ENCODE measurements at places on chromosomes 5 and 9. TPM values are rescaled to one million over a fixed set of nuclear protein-coding genes. Genes with fewer than 3 reads are reported as not detected.

DNA sequence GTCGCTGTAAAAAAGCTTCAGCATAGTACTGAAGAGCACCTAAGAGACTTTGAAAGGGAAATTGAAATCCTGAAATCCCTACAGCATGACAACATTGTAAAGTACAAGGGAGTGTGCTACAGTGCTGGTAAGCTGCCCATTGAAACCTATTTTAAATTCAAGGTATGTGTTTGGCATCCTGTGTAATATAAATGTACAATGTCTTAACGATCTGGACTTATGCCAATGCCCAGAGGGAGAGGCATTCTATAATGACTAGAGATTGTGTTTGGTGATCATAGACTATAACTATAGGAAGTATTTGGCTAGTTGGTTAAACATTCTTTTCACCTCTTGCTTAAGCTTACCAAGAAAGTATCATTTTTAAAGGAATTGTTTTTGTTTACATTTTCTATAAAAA is 95.7 kb downstream of the INSL6 start:
- DNase-seq: no peak

SNCAIP gene
- 13.9 TPM for total RNA-seq

TAF11L10 gene
- not detected for total RNA-seq

PAXX gene
- total RNA-seq: 35.7 TPM

DNA sequence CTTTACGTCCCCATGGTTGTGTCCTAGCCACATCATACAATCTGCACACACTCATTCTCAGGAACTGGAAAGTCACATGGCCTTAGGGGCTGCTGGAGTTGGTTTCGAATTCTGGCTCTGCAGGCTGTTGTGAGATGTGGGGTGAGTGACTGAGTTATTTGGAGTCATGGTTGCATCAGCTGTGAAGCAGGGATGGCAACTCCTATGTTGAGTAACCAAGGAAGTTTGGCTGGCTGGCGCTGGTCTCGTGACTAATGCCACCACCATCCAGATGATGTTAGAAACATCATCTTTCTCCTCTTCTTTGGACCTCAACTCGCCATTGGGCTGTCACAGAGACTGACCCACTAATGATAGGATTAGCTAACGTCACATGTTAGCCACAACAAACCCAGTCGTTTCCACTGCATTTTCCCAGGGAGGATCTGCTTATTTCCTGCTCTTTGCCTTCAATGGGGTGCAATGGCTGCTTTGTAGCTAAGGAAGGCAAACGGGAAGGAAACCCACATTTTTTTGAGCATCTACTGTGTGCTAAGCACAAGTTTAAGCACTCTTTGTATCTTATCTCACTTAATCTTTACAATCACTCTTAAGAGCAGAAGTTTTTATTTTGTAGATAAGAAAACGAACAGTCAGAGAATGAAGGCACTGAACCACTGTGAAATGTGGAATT is 78.1 kb upstream of the UBTD2 start:
- DNase-seq: peak; percentile 54

SPINK6 gene
- total RNA-seq: not detected

DNA sequence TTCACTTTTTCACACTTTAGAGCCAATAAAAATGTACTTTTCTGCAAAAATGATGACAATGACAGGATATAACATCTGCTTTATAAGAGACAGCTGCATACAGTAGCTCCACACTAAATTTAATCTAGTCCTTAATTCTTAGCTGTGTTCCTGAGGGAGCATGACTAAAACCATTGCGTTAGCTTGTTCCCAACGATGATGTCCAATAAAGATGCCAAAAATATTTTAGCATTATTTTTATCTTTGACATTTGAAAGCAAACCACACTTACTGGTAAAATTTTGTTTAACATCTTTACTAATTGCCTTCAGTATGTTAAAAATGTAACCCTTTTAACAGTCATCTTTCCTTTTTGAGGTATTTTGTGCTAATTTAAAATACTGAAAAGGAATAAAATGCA is 382.7 kb downstream of the CHSY3 start:
- DNase-seq: no peak

UBTD2 gene
- total RNA-seq: 14.8 TPM

GRCh38 chr5:149936044-149936699 is 8.4 kb downstream of the PDE6A start:
- no peak for DNase-seq

GRCh38 chr9:91856419-91856818 is 93.6 kb downstream of the ROR2 start:
- DNase-seq: no peak

PCDHB6 gene
- 0.48 TPM for total RNA-seq

- no peak for DNase-seq
These were observed 201.6 kb downstream of the SEMA6A start for GRCh38 chr5:116372931-116373597.

GADD45G gene
- 5.1 TPM for total RNA-seq

DMRT3 gene
- not detected for total RNA-seq

PCDHGA2 gene
- 2.6 TPM for total RNA-seq

C5orf58 gene
- not detected for total RNA-seq

- no peak for DNase-seq
These were observed 166.3 kb downstream of the C5orf15 start for GRCh38 chr5:133801955-133802751.

SLC30A5 gene
- 41.4 TPM for total RNA-seq

DOCK8 gene
- total RNA-seq: 28.8 TPM

PCDHA1 gene
- total RNA-seq: not detected

- no peak for DNase-seq
These were observed 142.9 kb downstream of the COX7C start for GRCh38 chr5:86760661-86761060.

DNA sequence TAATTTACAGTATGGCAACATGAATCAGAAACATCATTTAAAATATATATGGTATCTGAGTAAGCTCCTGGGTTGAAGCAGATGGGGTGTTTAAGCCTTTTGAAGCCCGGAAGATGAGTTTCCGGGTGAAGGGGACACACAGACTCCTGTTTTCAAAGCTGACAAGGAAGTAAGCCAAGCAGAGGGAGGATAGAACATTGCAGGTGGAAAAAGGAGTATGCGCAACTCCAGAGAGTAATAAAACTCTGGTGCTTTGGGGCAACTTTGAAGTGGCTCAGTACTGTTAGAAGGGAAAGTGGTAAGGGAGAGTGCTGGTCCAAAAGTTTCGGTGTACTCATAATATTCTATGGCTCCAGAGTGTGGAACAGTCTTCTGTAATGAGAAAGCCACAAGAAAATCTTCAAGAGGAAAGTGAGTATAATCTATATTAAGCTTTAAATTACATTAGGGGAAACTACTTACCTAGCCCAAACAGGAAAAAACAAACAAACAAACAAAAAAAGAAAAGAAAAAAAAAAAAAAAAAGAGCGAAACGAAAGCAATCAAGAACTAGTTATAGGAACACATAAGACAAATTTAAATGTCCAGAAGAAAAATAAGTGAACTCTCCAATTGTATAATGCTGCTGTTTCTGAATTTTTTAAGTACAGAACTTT is 2.3 kb upstream of the ST8SIA4 start:
- DNase-seq: no peak

TXNDC15 gene
- total RNA-seq: 69.9 TPM

DNA sequence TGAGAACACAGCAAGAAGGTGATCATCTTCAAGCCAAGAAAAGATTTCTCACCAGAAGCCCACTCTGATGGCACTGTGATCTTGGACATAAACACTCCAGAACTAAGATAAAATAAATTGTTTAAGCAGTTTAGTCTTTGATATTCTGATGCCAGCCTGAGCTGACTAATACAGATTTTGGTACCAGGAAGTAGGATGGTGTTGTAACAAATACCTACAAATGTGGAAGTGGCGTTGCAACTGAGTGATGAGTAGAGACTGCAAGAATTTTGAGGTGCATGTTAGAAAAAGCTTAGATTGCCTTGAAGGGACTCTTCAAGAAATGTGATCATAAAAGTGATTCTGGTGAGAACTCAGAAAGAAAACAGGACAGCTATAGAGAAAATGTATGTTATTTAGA is 592.4 kb upstream of the DAB2 start:
- DNase-seq: no peak

- DNase-seq: no peak
These were observed 280.8 kb upstream of the RASA1 start for GRCh38 chr5:86986837-86987236.

- DNase-seq: no peak
These were observed 98.6 kb downstream of the SLC1A3 start for GRCh38 chr5:36705055-36705454.

GRCh38 chr5:9930156-9930555 is 300.0 kb upstream of the TAS2R1 start:
- no peak for DNase-seq

- no peak for DNase-seq
These were observed 5.6 kb downstream of the HRH2 start for GRCh38 chr5:175663186-175664184.

- DNase-seq: no peak
These were observed 273.2 kb upstream of the PAPPA start for GRCh38 chr9:115880221-115880885.

- DNase-seq: no peak
These were observed 2.1 kb downstream of the S1PR3 start for GRCh38 chr9:88993327-88993726.

- DNase-seq: no peak
These were observed 14.9 kb upstream of the SCAMP1 start for GRCh38 chr5:78345485-78345884.

DNA sequence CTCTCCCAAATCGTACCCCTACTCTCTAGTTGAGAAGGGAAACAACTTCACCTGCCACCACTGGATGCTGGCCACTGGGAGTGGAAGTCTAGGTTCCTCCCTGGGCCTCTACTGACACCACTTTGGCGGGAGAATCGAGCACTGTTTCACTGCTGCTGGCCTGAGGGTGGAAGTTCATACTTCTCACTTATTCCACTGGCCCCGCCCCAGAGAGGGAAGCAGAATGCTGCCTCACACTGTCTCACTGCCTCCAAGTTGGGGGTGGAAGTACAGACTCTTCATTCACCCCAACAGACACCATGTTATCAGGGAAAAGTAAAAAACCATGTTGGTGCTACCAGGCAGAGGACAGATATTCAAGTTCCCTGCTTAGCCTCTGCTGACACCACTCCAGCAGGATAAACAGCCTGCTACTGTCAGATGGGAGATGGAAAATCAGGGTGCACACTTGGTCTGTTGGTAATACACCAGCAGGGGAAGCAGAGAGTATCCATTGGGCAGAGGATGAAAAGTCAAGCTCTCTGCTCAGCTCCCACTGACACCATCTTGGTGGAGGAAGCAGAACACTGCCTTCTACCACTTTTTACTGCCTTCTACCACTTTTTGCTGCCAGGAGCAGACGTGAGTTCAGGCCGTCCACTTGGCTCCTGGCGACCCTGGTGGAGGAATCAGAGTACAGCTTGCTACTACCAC is 159.4 kb downstream of the SIL1 start:
- DNase-seq: no peak

COL15A1 gene
- total RNA-seq: 21.8 TPM

- DNase-seq: no peak
These were observed 452.0 kb downstream of the ENC1 start for GRCh38 chr5:74188351-74189105.

GRCh38 chr9:129624947-129625346 is 1.0 kb upstream of the NTMT1 start:
- no peak for DNase-seq

DNA sequence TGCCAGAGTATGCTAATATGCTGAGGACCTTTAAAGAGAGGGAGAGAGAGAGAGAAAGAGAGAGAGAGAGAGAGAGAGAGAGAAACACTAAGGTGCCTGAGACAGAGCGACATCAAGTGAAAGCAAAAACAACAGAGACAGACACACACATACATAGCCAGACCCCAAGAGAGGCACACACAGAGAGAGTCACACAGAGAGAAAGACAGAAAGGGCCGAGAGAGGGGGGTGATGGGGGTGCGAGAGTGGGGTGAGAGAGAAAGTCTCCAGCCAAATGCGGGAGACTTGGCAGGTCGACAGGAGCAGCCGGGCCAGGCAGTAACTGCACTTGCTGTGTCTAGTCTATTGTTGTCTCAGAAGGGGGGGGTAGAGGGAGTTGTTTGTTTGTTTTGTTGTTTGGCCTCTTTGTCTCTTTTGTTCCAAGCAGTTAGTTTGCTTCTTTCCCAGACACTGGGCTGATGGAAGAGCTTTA is 30.1 kb upstream of the NFIB start:
- DNase-seq: no peak

DNA sequence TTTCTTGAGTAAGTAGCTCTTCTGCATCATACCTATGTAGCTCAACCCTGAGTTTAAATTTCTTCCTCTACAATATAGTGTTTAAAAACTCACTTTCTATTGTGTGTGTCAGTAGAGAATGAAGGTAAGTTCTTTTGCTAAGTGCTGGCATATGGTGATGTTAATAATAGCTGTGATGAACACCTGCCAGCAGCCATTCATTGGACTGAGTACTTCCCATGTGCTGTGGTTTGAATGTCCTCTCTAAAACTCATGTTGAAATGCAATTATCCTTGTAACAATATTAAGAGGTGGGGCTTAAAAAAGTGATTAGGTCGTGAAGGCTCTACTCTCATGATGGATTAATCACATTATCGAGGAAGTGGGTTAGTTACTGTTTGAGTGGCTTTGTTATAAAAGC is 645.2 kb upstream of the RGMB start:
- no peak for DNase-seq

PCDHGB7 gene
- 11.1 TPM for total RNA-seq

- DNase-seq: no peak
These were observed 26.2 kb upstream of the SPTLC1 start for GRCh38 chr9:92141144-92142129.

DNA sequence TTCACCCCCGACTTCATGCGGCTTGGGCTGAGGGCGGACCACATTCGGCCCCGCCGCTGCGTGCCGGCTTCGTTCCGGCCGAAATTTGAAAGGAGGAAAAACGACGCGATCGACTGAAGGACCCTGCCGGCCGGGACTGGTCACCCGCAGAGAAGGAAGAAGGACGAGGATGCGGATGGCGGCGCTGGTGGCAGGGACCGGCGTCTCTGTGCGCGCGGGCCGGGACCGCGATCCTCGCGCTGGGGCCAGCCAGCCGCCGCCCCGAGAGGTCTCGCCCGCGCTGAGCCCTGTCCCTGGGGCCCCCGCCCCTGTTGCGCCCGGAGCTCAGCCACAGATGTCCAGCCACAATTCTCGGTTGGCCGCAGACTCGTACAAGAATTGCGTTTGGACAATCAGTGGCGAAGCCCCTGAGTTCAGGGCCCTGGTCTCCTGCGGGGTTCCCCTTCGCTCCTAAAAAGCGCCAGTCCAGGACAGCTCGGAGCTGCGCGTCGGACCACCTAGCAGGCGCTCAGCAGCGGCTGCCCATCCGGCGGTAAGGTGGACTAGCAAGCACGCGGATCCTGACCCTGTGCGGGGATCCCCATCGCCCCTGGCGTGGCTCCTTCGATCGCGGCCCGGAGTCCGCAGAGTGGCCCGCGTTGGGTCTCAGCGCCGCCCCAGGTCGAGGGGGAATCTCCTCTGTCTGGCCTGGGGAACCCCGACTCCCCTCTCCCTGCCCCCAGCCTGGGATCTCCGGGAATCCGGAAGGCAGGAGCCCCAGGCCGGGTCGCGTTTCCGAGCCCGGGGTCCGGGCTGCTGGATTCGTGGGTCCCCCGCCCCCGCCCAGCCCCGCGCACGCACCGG is 21.3 kb downstream of the URM1 start:
- no peak for DNase-seq

GRCh38 chr9:83266666-83267496 is 203.9 kb upstream of the RASEF start:
- DNase-seq: no peak
